CD4-positive, alpha-beta T cell treated with Interleukin-4 for 4 hours (primary cell): ENCODE measurements at places on chromosomes 1 and 21.

GRCh38 chr1:21334214-21335087, 44.2 kb upstream of the ECE1 start:
- DNase-seq = peak; percentile 82

GRCh38 chr1:180773210-180773865, 139.4 kb upstream of the KIAA1614 start:
- no peak for DNase-seq

- no peak for DNase-seq
Observed at GRCh38 chr1:34529935-34530859, 224.7 kb upstream of the GJB5 start.

DNA sequence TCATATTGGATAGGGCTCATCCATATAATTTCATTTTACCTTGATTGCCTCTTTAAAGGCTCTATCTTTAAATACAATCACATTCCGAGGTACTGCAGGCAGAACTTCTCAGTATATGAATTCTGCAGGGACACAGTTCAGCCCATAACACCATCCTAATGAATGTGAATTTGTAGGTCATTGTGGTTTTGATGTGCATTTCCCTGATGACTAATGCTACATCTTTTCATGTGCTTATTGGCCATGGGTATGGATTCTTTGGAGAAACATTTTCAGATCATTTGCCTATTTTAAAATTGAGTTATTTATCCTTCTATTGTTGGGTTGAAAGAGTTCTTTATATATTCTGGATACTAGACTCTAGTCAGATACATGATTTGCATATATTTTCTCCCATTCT, 9.6 kb upstream of the RPS6KC1 start:
- no peak for DNase-seq

GRCh38 chr1:223755992-223756775, 43.8 kb downstream of the CAPN2 start:
- DNase-seq = no peak

DNA sequence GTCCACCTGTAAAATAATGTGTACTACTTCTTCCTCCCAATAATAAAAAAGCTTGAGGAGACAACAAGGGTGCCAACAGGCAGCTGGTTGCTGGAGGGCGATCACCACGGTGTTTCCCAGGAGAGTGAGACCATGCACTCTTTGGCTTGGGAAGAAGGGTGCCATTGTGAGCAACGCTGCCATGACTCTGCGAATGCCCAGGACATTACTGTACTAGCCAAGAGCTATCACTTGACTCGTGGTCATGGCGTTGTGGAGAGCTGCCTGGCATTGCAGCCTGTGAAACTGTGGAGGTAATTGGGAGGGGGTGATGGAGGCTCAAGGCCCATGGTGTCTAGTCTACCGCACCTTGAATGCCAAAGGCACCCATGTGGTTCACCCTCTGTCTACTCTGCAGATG, 14.6 kb upstream of the PRMT2 start:
- no peak for DNase-seq

DNA sequence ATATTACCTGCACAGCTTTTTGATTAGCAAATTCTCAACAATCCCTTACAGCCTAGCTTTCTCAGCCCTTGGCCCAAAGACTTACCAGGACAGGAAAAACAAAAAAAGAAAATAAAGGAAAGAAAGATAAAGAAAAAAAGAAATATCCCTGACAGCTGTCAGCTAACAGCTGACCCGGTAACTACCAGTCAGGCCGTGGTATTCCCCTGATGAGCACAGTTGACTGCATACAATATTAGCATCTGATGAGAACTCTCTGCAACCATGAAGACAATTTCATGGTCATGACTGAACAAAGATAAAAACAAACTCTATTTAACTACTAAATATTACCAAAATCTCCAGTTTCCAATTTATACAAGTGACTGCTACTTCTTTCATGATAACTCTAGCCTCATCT, 798.8 kb downstream of the PLA2G4A start:
- no peak for DNase-seq

- DNase-seq = no peak
Observed at GRCh38 chr1:53513846-53514245, 54.6 kb downstream of the DMRTB1 start.

DNA sequence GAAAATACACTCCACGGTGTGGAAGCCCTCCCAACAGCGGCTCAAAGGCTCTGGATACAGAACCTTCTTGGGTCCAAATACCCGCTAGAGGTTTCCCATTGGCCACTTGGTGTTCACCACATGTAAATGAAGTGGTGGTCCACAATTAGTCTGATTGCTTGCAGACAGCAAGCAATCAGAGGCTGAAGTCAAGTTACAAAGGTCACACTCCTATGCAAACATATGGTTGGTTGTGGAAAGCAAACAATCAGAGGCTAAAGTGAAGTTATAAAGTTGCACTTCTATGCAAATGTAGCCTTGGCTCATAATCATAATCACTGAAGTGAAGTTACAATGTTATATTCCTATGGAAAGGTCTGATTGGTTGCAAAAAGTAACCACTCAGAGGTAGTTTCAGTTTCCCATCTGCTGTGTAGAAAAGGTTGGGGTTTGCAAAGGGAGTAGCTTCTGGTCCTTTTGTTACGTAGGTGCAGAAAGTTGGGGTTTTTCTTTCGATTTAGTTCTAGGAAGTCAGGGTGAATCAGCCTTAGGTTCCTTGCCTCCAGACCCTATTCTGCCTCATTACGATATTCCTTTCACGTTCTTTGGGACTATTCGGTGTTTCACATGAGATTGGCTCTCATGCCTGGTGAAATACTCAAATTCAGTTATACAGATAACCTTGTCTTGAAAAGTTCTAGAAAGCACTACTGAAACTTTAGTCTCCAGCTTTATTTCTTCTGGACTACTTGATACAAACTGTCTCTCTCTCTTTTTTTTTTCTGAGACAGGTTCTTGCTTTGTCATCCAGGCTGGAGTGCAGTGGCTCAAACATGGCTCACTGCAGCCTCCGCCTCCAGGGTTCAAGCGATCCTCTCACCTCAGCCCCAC, 36.7 kb upstream of the MTF2 start:
- peak; percentile 87 for DNase-seq

- no peak for DNase-seq
Observed at GRCh38 chr1:212147581-212148033, 112.1 kb downstream of the DTL start.

GRCh38 chr1:15958793-15959192, 17.1 kb downstream of the ZBTB17 start:
- DNase-seq = no peak

- peak; percentile 71 for DNase-seq
Observed at GRCh38 chr1:43453442-43454269, at the start of gene HYI. HYI (minus strand) TSS chr1:43453931; CDS start chr1:43453793, 138 bp downstream.

GRCh38 chr21:14526836-14527695, 19.0 kb downstream of the SAMSN1 start:
- DNase-seq = peak; percentile 46

- no peak for DNase-seq
Observed at GRCh38 chr1:156464335-156464734, 36.2 kb downstream of the MEF2D start.

GRCh38 chr1:70963374-70963773, 84.2 kb downstream of the PTGER3 start:
- no peak for DNase-seq

DNA sequence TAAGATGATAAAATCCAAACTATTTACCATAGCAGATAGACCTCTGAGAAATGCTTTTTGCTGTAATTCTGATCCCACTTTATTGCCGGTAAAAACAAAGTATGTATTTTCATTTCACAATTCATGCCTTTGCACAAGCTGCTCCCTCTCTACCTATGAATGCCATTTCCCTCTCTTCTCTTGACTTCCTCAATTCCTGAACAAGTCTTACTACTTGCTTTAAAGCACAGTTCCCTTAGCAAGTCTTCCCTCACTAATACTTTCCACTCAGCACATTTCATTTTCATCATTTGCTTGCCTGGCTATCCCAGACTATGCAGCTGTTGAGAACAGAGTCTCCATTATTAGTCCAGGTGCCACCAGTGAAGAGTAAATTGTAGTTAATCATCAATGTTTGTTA, 13.8 kb downstream of the GPATCH2 start:
- no peak for DNase-seq

DNA sequence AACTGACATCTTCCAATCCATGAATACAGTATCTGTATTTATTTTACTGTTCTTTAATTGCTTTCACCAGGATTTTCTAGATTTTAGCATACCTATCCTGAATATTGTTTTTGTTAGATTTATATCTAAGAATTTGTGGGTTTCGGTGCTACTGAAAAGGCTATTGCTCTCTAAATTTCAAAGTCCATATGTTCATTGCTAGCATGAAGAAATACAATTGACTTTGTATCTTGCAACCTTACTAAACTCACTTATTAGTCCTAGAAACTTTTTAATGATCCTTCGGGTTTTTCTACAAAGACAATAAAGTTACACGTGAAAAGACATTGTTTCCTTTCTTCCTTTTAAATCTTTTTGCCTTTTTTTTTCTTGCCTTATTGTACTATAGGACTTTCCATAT, 12.9 kb upstream of the HIVEP3 start:
- no peak for DNase-seq

GRCh38 chr1:232059726-232060374, 433.3 kb downstream of the DISC1 start:
- DNase-seq = no peak

GRCh38 chr1:155938220-155938627, 3.2 kb upstream of the RXFP4 start:
- DNase-seq = peak; percentile 62

GRCh38 chr1:223551610-223552009, 113.9 kb downstream of the CAPN8 start:
- DNase-seq = no peak

GRCh38 chr1:192601567-192601966, 26.0 kb downstream of the RGS1 start:
- no peak for DNase-seq

GRCh38 chr1:184889902-184890301, 84.4 kb downstream of the NIBAN1 start:
- DNase-seq = peak; percentile 10

DNA sequence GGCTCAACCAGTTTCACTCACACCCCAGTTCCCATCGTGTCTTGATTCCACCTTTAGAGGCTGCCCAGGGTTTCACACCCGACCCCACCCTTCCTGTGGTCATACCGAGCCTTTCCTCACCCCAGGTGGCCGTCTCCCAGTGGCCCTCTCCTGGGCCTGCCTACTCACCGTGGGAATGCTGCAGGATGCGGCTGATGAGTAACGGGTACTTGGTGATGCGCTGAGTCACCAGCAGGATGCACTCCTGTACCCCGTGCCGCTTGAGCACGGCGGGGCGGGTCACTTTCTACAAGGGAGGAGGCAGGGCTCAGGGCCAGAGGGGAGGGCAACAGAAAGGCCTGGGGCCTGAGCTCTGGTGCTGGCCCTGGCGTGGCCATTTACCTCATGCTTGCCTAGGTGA, 16.4 kb downstream of the ARHGEF2 start:
- DNase-seq = peak; percentile 22

DNA sequence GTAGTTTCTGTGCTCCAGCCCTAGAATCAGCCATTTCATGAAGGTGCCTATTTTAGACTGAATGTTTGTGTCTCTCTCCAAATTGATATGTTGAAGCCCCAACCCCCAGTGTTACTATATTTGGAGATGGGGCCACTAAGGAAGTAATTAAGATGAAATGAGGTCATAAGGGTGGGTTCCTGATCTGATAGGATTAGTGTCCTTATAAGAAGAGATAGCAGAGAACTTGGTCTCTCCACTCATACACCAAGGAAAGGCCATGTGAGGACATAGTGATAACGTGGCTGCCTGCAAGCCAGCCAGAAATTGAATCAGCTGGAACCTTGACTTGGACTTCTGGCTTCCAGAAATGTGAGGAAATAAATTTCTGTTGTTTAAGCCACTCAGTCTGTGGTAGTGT, 12.3 kb downstream of the RAVER2 start:
- DNase-seq = no peak

- DNase-seq = no peak
Observed at GRCh38 chr1:226185141-226186036, 1.2 kb downstream of the ACBD3 start.

DNA sequence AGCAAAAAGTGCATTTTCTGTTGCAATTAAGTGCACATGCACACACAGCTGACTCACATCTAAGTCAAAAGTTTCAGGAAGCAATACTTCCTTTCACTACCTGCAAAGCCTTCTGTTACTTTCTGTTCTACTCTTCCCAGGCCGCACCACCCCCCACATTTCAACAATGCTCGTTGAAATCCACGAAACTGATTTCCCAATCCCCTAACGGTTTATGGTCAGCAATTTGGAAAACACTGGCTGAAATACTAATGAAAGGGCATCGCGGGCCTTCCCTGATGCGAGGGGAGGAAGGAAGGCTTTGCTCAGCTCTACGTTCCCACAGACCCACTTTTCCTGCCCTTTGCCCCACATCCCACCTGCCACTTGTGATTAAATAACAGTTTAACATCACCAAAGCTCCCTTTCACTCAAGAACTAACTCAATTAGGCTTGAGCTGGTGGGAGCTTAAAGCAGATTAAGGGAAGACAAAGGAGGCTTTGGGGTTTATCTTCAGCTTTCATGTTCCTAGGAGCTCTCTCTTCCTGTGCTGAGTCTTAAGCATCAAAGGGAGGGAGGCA, 243.2 kb upstream of the RAB4A start:
- peak; percentile 30 for DNase-seq
